Activated CD4-positive, alpha-beta T cell treated with anti-CD3 and anti-CD28 coated beads, Interleukin-2, amount 50 U/mL, for 24 hours (primary cell): ENCODE measurements at places on chromosomes 5 and 9.

- DNase-seq, result no peak
Measured at GRCh38 chr5:162407614-162408013, 340.0 kb downstream of the GABRG2 start.

DNA sequence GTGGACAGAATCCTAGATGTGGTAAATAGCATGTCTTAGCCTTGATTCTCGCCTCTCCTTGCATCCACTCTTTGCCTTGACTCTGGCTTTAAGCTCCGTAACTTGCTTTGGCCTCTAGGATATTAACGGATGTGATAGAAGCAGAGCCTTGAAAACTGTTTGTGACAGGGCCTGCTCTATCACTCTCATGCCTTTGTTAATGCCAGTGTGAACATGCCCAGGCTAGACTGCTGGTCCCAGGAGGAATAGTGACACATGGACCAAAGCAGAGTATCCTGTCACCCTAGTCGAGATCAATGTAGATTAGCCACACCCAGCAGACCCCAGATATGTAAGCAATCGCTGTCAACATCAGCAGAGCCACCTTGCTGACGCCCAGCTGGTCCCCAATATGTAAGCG, 109.9 kb upstream of the C9orf72 start:
- DNase-seq, result no peak

DNA sequence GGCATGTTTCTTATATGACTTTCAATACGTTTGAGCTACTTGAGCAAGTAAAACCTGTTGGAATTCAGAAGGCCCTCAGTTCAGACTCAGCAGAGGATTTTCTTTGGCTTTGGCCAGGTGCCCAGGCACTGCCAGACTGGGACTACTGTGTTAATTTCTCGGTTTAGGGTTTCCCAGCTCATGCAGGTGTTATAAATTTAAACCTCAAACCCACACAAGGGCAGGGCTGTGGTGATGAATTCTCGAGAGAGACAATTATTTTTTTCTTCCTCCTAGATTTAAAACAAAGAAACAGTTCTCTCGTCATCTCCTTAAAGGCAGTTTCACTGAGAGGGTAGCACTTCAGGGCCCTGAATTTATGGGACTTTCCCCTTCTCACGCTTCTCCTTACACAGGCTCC, 406.0 kb upstream of the PIK3R1 start:
- no peak for DNase-seq

- no peak for DNase-seq
Measured at GRCh38 chr5:15715967-15716366, 216.0 kb downstream of the FBXL7 start.

- DNase-seq, result no peak
Measured at GRCh38 chr9:30967476-30967875, 1417.0 kb upstream of the ACO1 start.
